Activated CD4-positive, alpha-beta T cell treated with anti-CD3 and anti-CD28 coated beads for 36 hours (primary cell): ENCODE measurements at places on chromosomes 13 and 19. TPM values are rescaled to one million over a fixed set of nuclear protein-coding genes. Genes with fewer than 3 reads are reported as not detected.

- no peaks in the 10 kb centered on the region for H3K36me3 ChIP-seq
- H3K27me3 ChIP-seq: peaks cover 14% of the 10 kb centered on the region
- DNase-seq: peak; percentile 41
- no peak overlapping the region for H3K4me3 ChIP-seq
- H3K27ac ChIP-seq: no peak overlapping the region
Measured at GRCh38 chr19:29872224-29872731, 60.5 kb downstream of the CCNE1 start.

DNA sequence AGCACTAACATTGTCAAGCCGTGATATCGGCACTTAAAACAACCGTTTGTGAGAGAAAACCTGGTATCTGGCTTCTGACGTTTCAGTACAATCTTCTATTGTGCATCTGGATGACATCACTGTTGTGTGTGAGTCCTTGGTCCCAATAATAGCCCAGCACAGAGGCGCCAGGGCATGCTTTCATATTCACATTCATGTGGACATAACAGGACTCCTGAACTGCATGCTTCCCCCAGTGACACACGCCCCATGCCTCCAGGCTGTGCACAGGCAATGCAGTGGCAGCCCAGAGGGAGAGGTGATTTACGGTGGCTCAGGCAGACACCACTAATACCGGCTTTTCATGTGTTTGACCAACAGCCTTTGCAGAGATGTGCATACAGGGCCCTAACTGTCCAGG is 58.1 kb downstream of the MRPL57 start:
- DNase-seq: no peak
- no peak overlapping the region for H3K27ac ChIP-seq
- H3K4me1 ChIP-seq: no peaks in the 10 kb centered on the region
- H3K27me3 ChIP-seq: peaks cover 1% of the 10 kb centered on the region

The FCHO1 gene
- total RNA-seq: 50.5 TPM

The CBLC gene
- total RNA-seq: not detected
